ENCODE measurements at places on chromosomes 5 and 9. TPM values are rescaled to one million over a fixed set of nuclear protein-coding genes. Genes with fewer than 3 reads are reported as not detected.

GRCh38 chr5:133155326-133155969, 103.6 kb downstream of the HSPA4 start:
- no peak for DNase-seq

FOXD4 gene
- total RNA-seq = not detected

- no peak for DNase-seq
Observed at GRCh38 chr9:77807281-77807683, 159.2 kb upstream of the GNA14 start.

DNA sequence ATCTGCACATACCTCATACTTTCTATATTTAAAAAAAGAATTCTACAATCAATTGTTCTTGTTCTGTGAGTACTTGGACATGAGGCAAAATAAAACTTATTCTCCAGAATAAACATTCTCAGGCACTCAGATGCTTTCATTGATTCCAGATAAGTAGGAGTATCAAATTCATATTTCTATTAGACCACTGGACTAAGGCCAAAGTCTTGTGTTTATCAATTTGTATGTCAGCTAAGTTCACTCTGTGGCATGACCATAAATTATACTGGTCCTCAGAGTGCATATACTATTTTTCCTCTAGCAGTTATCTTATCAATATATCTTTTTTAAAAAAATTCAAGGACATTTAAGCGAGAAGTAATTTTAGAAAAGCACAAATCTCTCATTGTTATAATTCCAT, 28.2 kb downstream of the CDH10 start:
- no peak for DNase-seq

GRCh38 chr9:109781541-109782197, 1.7 kb downstream of the PALM2AKAP2 start:
- DNase-seq = no peak

DNA sequence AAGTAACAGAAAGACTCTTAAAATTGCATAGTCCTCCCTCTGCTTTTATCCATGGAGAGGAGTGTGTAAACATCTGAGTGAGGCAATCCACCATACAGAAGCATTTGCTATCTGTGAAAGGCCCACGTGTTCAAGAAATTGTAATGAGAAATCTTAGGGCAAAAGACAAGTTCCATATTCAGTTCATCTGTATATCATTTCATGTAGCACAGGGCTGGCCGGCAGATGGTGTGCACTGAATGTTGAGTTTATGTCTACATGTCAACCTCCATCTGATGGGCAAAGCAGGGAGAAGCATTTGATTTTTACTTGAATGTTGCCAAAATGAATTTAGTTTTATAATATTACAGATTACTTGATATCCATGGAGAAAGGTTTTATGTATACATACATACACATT, 179.5 kb upstream of the RAD23B start:
- no peak for DNase-seq

GRCh38 chr9:78314550-78314949, 17.6 kb downstream of the PSAT1 start:
- DNase-seq = no peak

DNA sequence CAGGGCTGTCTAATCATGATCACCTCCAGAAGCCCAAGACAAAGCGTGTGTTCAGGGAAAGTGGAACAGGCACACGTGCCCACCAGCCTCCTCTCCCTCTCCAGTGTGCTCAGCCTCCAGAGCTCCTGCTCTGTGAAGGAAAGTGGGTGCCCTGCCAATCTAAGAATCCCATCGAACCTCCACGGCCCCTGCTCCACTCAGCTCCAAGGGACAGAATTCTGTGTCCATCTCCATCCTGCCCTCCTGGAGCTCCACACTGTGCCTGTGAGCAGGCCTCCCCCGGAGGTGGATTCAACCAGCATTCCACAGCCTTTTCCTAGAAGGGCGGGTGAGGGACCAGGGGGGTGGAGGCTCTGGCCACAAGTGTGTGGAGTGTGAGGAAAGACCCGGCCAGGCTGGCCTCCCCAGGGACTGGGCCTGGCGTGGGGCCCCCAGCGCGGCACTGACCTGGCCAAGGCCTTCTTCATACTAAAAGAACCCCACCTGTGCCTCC, 6.0 kb downstream of the EEIG1 start:
- no peak for DNase-seq

DNA sequence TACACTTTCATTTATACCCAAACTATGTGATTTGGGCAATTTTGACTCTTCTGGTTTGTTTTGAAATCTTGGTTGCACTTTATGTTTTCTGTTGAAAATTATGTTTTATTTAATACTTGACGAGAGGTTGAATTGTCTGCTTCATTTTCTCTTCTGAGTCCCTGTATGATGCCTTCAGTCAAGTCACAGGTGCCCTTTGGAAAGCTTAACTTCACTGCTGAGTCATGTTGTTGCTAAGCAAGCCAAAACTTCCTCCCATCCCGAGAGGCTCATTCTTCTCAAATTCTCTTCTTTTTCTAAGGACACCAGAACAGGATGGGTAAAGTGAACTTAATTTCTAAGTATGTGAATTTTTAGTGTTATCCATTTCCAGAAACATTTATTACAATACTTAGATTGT, 455.3 kb upstream of the PTGER4 start:
- no peak for DNase-seq

GRCh38 chr5:79378510-79379186, 135.3 kb downstream of the HOMER1 start:
- DNase-seq = no peak

DNA sequence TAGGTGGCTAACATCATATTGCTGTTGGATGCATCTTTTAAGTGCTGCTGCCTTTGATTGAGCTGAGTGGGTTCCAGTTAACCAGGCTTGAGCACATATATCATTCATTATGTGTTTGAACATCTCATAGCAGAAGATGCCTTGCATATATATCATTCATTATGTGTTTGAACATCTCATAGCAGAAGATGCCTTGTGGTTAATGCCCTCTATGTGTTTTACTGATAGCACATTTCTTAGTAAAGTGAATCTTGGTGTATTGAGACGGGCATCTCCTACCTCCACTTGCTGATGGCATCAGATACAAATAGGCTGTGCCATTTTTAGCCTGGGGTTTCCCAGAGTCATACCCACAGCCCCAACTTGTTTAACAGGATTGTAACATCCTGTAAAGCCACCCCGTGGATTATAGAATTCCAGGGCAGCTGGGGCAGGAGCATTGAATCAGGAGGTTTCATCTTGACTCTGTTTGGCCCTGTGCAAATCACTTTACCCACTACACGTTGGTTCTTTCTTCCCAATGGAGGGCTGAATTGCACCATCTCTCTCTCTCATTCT, 26.5 kb downstream of the MTAP start:
- DNase-seq = no peak

- no peak for DNase-seq
Observed at GRCh38 chr5:163310997-163311396, 126.4 kb upstream of the CCNG1 start.

- DNase-seq = no peak
Observed at GRCh38 chr9:121393318-121393717, 23.3 kb upstream of the STOM start.

DNAI1 gene
- total RNA-seq = not detected

- no peak for DNase-seq
Observed at GRCh38 chr5:102701748-102702147, 53.4 kb upstream of the PAM start.

GRCh38 chr9:105051897-105052296, 123.9 kb upstream of the ABCA1 start:
- no peak for DNase-seq

DNA sequence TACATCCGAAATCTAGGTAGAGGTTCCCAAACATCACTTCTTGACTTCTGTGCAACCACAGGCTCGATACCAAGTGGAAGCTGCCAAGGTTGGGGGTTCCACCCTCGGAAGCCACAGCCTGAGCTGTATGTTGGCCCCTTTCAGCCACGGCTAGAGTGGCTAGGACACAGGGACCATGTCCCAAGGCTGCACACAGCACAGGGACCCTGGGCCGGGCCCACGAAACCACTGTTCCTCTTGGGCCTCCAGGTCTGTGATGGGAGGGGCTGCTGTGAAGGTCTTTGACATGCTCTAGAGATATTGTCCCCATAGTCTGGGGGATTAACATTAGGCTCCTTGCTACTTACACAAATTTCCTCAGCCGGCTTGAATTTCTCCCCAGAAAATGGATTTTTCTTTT, 460.6 kb downstream of the ISL1 start:
- DNase-seq = peak; percentile 65

All from Right ventricle myocardium inferior (tissue), 1 donor.